ENCODE measurements at places on chromosomes 3 and 15. TPM values are rescaled to one million over a fixed set of nuclear protein-coding genes. Genes with fewer than 3 reads are reported as not detected.

Gene MUC4
- total RNA-seq = not detected

Gene FSIP1
- total RNA-seq = not detected

Gene C2CD4A
- total RNA-seq = 2.1 TPM

Gene FRMD5
- not detected for total RNA-seq

Gene ZFYVE19
- total RNA-seq = 29.3 TPM

Gene ITIH4
- 86.7 TPM for total RNA-seq

Gene SUSD5
- total RNA-seq = not detected

Gene TMEM89
- not detected for total RNA-seq

Data from body of pancreas (tissue), 4 donors.